NCI-H2081 treated with DMSO at 0.1 percent for 48 hours (cell line): ENCODE measurements at places on chromosomes 5 and 9.

DNA sequence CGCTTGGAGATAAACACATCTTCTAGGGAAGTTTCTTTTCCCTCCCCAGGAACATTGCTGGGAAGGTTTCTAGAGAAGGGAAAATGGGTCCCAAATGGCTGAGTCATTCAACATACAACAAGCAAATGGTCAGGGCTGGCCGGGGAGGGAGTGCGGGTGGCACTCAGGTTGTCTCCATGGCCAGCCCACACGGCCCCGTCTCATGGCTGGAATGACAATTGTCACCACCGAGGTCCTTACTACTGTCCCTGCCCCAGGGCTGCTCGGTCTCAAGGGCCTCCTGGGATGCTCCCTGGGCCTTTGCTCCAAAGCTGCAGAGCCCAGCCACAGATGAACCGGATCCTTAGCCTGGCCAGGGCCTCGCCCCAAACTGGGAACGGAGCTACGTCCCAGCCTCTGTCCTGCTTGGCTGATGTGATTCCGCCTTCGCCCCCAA lies 121.9 kb downstream of the FGF18 start:
- DNase-seq: no peak

DNA sequence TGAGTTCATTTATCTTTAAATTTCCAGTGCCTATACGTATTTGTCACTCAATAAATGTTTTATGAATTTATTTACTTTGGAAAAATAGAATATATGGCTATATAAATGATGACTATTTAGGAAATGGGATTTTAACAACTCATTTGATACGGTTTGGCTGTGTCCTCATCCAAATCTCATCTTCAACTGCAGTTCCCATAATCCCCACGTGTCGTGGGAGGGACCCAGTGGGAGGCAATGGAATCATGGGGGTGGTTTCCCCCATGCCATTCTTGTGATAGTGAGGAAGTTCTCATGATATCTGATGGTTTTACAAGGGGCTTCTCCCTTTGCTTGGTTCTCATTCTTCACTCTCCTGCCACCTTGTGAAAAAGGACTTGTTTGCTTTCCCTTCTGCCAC lies 187.6 kb upstream of the EFNA5 start:
- DNase-seq: no peak

DNA sequence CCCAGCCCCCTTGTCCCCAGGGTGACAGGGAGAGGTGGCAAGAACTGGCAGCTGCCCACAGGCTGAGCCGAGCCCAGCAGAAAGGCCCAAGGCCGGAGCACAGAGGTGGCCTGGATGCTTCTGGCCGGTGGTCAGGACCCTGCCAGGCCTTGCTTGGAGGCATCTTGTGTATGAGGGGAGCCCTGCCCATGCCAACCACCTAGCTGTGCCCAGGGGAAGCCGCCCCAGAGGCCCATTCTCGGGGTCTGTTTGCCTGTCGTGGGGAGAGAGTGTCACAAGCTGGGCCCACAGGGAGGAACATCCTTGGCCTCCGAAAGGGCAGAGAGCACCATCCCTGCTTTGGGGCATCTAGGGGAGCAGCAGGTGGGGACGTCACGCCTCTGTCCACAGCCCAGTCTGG lies 10.0 kb downstream of the NKD2 start:
- no peak for DNase-seq

DNA sequence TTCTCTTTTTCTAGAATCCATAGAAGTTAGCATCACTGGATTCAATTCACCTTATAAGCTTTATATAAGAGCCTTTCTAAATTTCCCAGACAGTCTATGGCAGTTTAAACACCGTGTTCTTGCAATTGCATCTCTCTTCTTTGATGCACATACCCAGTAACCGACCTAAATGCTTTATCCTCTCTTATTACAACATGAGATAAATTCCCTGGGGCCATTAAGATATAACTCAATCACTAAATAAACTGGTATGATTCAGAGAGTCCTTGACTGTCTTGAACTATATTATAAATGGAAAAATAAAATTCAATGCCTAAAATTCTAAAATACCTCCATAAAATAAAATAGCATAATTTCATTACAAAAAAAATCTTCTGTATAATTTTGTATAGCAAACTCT lies 98.1 kb downstream of the DIRAS2 start:
- no peak for DNase-seq

GRCh38 chr5:10220248-10220647 lies 29.4 kb downstream of the ATPSCKMT start:
- DNase-seq: no peak

GRCh38 chr5:9766581-9766980 lies 136.4 kb upstream of the TAS2R1 start:
- no peak for DNase-seq

GRCh38 chr5:472076-472655 lies 29.2 kb downstream of the EXOC3 start:
- no peak for DNase-seq

DNA sequence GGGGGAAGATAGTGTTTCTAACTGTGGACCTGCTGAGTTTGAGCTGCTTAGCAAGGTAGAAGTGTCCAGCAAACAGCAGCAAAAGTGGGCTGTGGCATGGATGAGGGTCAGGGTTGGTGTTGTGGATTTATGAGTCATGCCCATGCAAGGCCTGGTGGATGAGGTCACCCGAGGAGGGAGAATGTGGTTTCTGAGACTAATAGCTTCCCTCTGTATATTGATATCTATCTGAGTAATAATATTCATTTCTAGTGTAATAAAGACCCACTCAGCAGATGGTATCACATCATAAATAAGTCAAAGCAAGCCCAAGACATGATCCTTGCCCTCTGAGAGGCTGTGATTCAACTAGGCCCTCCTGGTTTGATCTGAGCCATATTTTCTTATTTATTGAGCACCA lies 597.8 kb upstream of the CLINT1 start:
- DNase-seq: no peak

DNA sequence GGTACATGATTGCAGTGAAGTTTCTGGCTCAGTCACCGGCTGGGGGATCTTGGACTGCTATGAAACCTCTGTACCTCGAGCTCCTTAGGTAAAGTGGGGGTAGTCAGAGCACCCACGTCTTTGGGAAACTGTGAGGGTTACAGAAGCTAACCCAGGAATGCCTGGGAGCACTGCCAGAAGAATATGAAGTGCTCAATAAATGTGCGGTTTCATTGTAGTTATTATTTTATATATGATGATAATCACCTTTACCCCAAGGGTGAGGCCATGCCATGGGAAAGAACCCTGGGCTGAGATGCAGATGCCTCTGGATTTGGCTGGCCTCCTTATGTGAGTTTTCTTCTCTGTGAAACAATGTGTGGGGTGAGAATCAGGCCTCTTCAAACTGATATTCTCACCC lies 3.7 kb downstream of the NPR3 start:
- no peak for DNase-seq

DNA sequence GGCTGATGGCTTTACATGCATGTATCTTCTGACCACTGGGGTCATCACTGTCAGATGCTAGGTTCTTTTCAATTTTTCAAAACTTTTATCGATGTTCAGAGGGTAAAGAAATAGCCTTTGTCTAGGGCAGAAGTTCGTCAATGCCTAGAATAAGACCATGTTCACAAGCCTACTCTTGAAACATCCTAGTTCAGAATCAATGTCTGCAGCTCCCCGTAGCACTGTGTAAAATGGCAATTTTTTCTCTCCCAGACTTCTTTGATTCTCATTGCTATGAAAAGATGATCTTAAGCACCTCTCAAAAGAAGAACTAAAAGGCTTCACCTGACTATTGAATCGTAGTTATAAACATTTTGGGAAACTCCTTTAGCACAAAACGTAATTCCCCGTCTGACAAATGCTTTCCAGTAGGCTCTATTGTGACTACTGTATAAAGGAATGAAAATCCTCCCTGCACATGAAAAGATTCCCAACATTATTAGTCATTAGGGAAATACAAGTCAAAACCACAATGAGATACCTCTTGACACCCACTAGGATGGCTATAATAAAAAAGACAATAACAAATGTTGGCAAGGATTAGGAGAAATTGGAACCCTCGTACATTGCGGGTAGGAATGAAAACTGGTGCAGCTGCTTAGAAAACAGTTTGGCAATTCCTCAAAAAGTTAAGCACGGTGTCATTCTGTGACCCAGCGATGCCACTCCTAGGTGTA lies 263.5 kb downstream of the ARHGAP26 start:
- no peak for DNase-seq

- no peak for DNase-seq
These were observed 76.2 kb upstream of the ZFAND5 start for GRCh38 chr9:72440992-72441847.

DNA sequence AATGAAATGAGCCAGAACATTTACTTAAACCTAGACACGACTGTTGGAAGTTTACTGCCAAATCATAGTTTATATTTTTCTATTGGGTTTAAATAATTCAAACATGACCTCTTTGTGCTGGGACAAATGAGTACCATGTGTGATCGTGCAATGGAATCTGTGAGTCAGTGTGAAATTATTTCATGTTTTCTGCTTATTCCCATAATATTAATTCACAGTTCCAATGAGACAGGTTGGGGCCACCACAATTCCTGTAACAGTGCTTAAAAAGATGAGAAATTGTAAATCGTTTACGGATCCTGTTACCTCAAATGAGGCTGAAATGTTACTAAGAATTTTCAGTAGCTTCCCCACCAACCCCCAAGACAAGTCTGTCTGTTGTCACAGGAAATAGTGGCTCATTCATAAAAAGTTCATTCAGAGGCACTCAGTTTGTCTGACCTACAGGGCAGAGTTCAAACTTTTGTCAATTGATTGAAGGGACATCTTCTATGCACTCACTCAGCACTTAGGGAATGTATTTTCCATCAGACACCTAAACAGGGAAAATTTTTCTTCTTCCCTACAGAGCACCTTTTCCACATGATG lies 563.9 kb upstream of the ADAMTS16 start:
- no peak for DNase-seq

DNA sequence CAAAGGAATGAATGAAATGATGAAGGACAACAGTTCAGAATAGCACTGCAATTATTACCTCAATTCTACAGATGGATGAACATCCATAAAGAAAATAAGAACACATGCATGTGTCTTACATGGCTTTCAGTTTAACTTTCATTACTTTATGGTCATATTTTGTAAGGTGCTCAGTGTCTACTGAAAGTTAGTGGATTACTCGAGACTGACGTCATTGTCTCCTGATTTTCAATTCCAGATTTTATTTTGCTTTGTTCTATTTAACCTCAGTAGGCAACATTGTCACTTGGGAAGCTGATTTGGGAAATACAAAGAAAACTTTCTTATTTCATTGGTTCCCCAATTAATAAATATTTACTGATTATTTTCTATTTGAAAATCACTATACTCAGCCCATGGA lies 363.7 kb downstream of the CHSY3 start:
- DNase-seq: no peak

DNA sequence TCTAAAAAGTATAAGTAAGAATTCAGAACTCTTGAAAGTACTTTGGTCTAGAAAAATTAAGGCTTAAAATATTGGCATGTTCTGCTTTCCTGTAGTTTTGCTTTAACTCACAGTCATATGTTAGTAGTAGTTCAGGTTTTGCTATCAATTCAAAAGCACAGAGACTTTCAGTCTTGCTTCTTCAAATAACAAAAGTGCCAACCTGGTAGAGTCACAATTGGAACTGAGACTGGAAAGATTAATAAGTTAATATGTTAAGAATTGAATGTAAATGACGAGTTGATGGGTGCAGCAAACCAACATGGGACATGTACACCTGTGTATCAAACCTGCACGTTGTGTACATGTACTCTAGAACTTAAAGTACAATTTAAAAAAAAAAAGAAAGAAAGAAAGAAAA lies 822.3 kb downstream of the MTRR start:
- no peak for DNase-seq

DNA sequence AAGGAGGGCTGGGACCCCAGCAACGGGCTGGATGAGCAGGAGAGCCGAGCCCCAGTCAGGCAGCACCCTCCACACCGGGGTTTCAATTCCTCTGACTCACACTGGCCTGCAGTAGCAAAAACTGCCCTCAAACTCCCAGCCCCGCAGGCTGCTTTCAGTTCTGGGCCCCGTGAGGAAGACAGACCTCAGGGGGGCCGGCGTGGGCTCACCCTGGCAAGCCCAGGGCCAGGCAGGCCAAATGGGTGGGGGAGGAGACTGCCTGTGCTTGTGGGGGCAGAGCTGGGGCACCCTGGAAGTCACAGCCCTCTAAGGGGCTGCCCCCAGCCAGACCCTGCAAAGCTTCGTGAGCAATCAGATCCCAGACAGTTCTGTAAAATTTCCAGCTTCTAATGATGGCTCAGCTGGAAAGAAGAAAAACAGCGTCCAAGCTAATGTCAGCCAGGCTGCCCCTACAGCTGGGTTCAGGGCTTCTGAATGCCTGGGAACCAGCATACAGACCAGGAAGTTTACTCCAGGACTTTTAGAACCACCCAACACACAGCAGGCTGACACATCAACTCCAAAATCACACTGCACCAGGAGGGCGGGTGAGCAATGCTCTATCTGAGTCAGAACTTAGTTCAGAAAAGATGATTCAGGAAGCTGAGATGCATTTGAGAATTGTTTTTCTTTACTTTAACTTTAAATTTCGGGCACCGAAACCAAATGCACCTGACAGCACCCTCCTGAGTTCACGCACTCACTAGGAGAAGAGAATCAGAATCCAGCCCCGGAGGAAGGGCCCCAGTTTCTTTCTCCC lies 34.7 kb downstream of the LPCAT1 start:
- no peak for DNase-seq

DNA sequence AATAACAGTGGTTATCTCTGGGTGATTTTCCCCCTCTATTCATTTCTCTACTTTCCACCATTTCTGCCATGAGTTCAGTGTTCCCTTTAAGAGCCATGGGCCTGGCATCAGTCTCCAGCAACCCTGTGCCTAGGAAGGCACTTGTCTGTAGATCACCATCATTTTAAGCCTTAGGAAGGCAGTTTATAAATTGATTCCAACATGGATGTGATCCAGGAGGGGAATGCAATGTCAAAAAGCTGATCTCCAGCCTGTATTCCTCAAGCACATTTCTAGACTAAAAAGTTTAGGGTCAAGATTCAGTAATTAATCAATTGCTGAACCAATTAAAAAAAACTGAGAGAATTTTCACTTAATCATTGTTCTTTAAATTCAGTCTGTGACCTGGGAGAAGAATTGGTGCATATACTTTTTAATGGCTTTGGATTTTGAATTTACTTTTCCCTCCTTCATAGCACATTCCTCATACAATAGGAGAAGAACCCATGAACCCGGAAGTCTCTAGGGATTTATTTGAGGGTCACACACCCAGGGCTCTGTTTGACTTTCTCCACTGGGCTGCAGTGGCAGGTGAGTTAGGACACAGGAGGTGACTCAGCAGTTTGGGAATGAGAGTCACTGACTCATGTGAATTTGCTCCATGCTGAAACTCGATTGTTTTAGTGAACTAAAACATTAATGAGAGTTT lies 6.1 kb upstream of the ERMP1 start:
- no peak for DNase-seq

DNA sequence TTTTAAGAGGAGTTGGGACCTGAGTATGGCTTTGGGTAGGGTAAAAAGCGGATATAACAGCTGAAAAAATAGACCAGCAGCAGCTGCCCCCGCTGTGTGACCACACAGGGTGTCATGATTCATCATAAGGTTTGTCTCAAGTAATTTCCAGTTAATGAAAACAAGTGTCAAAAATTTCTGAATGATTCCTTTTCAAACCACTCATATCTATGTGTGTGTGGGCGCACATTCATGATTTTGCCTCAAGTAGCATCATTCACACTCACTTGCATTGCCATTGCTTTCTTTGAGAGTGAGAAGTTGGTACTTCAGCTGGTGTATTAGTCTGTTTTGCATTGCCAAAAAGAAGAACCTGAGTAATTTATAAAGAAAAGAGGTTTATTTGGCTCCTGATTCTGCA lies 12.1 kb upstream of the TNFAIP8 start:
- no peak for DNase-seq

GRCh38 chr9:129665389-129665775 lies at the start of gene PRRX2:
TSS of gene PRRX2 (plus strand) at chr9:129665647. CDS start at chr9:129665868, 221 bp downstream.
- DNase-seq: no peak

GRCh38 chr9:135035781-135036760 lies 51.4 kb upstream of the OLFM1 start:
- DNase-seq: no peak
